Calu3 (cell line): ENCODE measurements at places on chromosomes 5 and 9. TPM values are rescaled to one million over a fixed set of nuclear protein-coding genes. Genes with fewer than 3 reads are reported as not detected.
A peak's percentile ranks its signal among the peaks of the same experiment; 100 is the strongest.

The CLIC3 gene
- 0.35 and 0.91 TPM in 2 replicates for total RNA-seq

The NR2F1 gene
- total RNA-seq, result 25.1 and 29.1 TPM in 2 replicates

The CEP120 gene
- 25.0 and 27.1 TPM in 2 replicates for total RNA-seq

DNA sequence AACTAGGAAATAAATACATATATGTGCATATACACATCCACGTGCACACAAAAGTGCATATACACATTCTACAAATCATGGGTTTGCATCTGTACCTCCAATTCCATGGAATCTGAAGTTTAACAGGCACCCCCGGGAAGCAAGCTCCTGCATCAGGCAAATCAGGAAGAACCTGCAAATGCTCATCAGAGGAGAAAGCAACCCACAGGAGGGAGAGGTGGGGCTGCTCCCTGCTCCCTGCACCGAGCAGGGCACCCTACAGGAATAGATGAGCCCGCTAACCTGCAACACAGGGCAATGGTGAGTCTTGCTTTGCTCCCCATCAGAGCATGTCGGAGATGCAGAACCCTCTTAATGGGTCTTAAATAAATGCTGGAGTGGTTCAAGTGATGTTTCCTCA, 151.3 kb downstream of the DAB2IP start:
- no peaks in the 10 kb centered on the region for H3K36me3 ChIP-seq
- no peaks in the 10 kb centered on the region for H3K4me1 ChIP-seq
- no peaks in the 10 kb centered on the region for H3K27me3 ChIP-seq
- H3K27ac ChIP-seq, result no peak overlapping the region
- no peak for DNase-seq
- no peak overlapping the region for H3K4me3 ChIP-seq

DNA sequence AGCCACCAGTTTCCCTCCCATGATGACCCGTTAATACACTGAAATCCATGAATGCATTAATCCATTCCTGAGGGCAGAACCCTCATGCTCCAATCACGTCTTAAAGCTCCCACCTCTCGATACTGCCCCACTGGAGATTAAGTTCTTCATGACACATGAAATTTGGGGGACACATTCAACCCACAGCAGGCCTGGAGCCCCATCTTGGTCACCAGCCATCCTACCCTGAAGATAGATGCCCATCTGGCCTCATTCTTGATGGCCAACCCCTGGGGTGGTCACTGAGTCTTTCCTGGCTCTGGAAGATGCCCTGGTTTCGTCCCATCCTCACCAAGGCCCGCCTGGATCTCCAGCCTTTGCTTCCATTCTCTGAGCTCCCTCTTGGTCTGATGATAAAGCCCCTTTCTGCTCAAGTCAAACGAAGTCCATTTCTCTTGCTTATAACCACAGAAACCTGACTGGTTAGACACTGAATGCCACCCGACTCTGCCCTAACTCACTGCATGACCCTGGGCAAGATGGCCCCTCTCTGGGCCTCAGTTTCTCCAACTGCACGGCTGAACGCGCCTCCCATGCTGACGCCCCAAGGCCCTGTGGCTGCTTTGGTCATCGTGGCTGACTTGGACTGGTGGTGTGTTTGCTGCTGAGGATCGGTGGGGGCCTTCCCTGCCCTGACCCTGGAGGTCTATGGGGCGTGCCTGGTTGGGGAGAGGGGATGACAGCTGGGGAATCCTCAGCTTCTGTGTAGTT, 138.4 kb upstream of the IER5L start:
- peaks cover 8% of the 10 kb centered on the region for H3K4me1 ChIP-seq
- H3K36me3 ChIP-seq, result no peaks in the 10 kb centered on the region
- no peak for DNase-seq
- H3K27ac ChIP-seq, result no peak overlapping the region
- no peaks in the 10 kb centered on the region for H3K27me3 ChIP-seq

DNA sequence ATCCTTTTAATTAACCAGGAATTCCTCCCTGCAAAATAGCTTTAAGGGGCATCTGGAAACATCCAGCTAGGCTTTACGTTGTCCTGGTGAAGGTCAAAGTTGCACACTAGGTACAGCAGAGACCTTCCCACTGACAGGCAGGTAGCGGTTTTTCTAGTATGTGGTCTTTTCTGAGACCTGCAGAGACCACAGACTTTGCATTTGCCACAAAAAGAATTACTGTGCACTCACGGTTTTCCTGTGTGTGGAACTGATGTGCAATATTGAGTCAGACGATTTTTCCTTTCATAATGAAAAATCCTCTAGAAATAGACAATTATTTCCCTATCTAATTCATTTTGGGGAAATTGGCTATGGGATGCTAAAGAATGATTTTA, 417.0 kb upstream of the ADAMTSL1 start:
- no peak for DNase-seq
- H3K36me3 ChIP-seq, result peaks cover 5% of the 10 kb centered on the region
- no peak overlapping the region for H3K27ac ChIP-seq
- H3K4me3 ChIP-seq, result no peak overlapping the region

- no peak overlapping the region for H3K4me3 ChIP-seq
- no peaks in the 10 kb centered on the region for H3K27me3 ChIP-seq
- DNase-seq, result peak; percentile 13
- peak overlapping the region; percentile 88 for H3K27ac ChIP-seq
- H3K4me1 ChIP-seq, result peaks cover 25% of the 10 kb centered on the region
Observed at GRCh38 chr9:33794560-33794959, 801 bp upstream of the PRSS3 start.

GRCh38 chr9:121757281-121757585, 105.8 kb downstream of the DAB2IP start:
- H3K4me1 ChIP-seq, result no peaks in the 10 kb centered on the region
- no peaks in the 10 kb centered on the region for H3K27me3 ChIP-seq
- no peak overlapping the region for H3K4me3 ChIP-seq

DNA sequence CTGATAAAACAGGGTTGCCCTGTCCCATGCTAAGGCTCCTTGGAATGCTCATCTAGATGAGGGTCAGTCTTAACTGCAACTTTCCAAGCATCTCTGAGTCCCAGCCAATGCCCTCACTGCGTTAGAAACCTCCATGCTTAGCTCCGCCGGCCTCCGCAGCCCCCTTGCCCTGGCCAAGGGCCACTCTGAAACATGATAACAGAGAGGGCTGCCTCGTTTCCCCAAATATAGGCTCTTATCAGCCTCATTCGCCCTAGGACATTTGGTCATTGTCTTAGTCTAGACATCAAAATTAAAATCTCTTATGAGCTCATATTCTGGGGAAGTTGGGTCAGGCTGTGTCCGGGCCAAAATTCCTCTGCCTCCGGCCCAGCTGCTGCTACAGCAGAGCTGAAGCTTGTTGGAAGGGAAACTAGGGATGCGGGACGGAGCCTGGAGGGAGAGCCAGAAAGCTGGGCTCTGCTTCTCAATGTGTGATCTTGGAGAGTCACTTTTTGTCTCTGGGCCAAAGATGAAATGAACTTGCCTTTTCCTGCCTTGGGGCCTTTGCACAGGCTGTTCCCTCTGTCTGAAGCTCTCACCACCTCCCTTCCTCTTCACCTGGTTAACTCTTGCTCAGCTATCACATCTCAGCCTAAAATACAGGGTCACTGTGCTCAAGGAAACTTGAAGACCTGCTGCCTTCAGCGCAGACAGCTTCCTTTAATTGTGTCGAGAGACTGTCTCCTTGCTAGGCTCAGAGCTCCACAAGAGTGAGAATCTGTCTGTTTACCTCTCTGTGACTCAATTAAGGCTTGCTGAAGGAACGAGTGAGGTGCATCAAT, 191.3 kb downstream of the RGS3 start:
- no peak for DNase-seq
- peaks cover 13% of the 10 kb centered on the region for H3K27me3 ChIP-seq
- H3K4me1 ChIP-seq, result peaks cover 10% of the 10 kb centered on the region
- H3K27ac ChIP-seq, result peak overlapping the region; percentile 35
- no peak overlapping the region for H3K4me3 ChIP-seq

GRCh38 chr9:99257723-99258389, 35.8 kb downstream of the SEC61B start:
- no peak overlapping the region for H3K4me3 ChIP-seq
- no peak for DNase-seq
- no peaks in the 10 kb centered on the region for H3K4me1 ChIP-seq
- peaks cover 14% of the 10 kb centered on the region for H3K27me3 ChIP-seq

GRCh38 chr5:20972419-20972925, 984.5 kb upstream of the CDH18 start:
- H3K4me1 ChIP-seq, result no peaks in the 10 kb centered on the region
- H3K27ac ChIP-seq, result peak overlapping the region; percentile 67
- peaks cover 9% of the 10 kb centered on the region for H3K36me3 ChIP-seq

GRCh38 chr5:173480896-173481295, 135.6 kb downstream of the BOD1 start:
- peaks cover 4% of the 10 kb centered on the region for H3K27me3 ChIP-seq
- no peak overlapping the region for H3K4me3 ChIP-seq
- no peaks in the 10 kb centered on the region for H3K36me3 ChIP-seq
- H3K27ac ChIP-seq, result no peak overlapping the region

GRCh38 chr5:177425196-177425800, 1.2 kb upstream of the GRK6 start:
- H3K36me3 ChIP-seq, result peaks cover 52% of the 10 kb centered on the region
- peak overlapping the region; percentile 93 for H3K4me3 ChIP-seq
- H3K27ac ChIP-seq, result peak overlapping the region; percentile 100
- H3K4me1 ChIP-seq, result peaks cover 34% of the 10 kb centered on the region
- H3K27me3 ChIP-seq, result peaks cover 12% of the 10 kb centered on the region

The FGD3 gene
- total RNA-seq, result 3.1 and 4.5 TPM in 2 replicates

DNA sequence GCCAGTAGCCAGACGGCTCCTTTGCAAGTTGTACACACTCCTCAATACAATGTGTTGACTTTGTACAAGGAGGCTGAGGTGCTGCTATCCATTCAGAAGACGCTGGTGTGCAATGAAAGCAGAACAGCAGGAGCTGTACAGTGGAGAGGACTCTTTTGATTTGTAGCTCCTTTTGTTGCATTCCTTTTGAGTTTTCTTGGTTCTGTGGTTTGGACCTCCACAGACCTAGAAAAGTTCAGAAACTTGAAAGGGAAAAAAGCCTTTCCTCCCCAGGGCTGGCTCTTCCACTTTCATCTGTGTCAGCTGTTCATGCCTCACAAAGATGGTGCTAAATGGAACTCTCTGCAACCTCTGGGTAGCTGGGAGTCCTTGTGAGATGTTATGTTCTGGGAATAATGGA, 117.4 kb downstream of the MAT2B start:
- H3K27me3 ChIP-seq, result no peaks in the 10 kb centered on the region
- no peak overlapping the region for H3K4me3 ChIP-seq
- no peak for DNase-seq
- H3K36me3 ChIP-seq, result no peaks in the 10 kb centered on the region

- H3K4me1 ChIP-seq, result no peaks in the 10 kb centered on the region
- no peaks in the 10 kb centered on the region for H3K36me3 ChIP-seq
- H3K27me3 ChIP-seq, result peaks cover 42% of the 10 kb centered on the region
- no peak for DNase-seq
- H3K4me3 ChIP-seq, result no peak overlapping the region
- H3K27ac ChIP-seq, result no peak overlapping the region
Observed at GRCh38 chr5:135046661-135047346, 12.8 kb upstream of the PITX1 start.

The PRSS3 gene
- total RNA-seq, result 19.0 and 29.5 TPM in 2 replicates

DNA sequence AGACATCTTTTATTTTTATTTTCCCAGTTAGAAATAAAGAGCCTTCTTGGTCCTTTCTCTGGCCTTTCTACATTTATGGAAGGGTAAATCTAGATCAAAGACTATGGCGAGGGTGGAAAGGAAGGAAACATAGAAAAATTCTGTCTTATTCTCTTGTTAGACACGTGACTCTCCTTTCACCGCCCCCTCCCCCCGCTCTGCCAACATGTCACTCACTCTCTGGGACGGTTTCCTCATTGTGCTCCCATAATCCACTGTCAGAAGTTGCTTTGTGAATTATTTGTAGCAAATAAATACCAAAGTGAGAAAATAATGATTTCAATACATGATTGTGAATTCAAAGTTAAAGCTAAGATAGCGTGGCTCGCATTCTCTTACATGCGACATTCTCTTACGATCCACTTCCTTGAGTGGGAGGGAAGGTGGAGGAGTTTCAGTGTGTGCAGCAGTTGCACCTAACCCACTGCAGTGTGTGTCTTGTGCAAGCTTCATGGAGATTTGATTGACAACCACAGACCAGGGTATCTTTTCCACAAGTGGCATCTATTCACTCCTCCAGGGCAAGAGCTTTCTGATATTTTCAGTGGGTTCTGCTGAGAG, 423.0 kb upstream of the KIF2A start:
- H3K27me3 ChIP-seq, result peaks cover 11% of the 10 kb centered on the region
- no peaks in the 10 kb centered on the region for H3K36me3 ChIP-seq
- no peak for DNase-seq
- no peaks in the 10 kb centered on the region for H3K4me1 ChIP-seq
- no peak overlapping the region for H3K4me3 ChIP-seq
- no peak overlapping the region for H3K27ac ChIP-seq

DNA sequence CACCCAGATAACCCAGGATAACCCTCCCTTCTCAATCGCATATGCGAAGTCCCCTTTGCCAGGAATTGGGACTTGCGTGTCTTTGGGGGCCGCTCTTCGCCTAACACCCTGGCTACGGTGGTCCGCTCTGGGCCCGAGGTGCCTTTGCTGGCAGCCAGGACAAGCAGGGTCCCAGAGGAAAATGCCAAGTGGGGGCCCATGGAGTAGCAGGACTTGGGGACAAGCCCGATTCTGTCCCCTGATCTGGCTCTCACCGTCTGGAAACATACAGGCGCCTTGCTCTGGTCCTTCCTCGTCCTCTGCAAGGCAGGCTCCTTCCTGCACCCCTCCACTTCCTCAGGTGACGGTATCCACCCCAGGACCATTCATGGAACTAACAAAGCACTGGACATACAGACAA, 78.1 kb upstream of the UNC5A start:
- no peaks in the 10 kb centered on the region for H3K4me1 ChIP-seq
- no peak overlapping the region for H3K4me3 ChIP-seq
- H3K27me3 ChIP-seq, result peaks cover 100% of the 10 kb centered on the region
- H3K36me3 ChIP-seq, result no peaks in the 10 kb centered on the region

- H3K4me3 ChIP-seq, result no peak overlapping the region
- H3K27ac ChIP-seq, result no peak overlapping the region
- H3K36me3 ChIP-seq, result no peaks in the 10 kb centered on the region
- no peak for DNase-seq
Observed at GRCh38 chr9:14529629-14530028, 163.6 kb downstream of the ZDHHC21 start.

DNA sequence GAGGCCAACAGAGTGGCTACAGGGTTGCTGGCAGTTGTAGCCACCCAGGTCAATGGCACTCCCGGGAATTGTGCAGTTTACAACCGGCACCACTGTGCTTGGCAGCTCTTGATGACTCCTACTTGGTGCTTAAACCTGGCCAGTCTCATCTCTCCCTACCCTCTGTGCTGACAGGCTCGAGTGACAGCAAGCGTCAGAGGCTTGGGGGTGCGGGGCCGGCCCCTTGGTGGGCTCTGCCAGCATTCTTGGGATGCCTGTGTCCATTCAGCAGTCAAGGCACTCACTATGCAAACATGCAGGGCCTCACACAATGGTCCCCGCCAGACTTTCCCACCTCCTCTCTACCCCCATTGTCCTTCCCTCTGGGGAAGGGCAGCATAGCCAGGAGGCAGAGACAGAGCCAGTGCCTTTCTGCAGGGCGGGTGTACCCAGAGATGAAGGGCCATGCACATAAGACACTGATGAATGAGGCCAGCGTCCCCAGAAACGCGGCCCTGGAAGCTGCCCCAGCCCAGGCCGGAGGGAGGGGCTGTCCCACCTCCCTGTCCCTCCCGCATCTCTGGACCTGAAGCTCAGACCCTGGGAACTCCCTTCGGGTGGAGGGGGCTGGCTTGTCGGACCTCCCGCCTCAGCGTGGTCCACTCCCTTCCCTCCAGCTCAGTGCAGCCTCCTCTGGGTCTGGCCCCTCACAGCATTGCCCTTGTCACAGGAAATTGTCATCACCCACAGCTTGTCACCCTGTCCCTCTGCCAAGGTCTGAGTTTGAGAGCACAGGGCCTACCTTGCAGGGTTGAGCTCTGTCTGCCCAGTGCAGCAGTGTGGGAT, 26.4 kb upstream of the NOTCH1 start:
- H3K36me3 ChIP-seq, result no peaks in the 10 kb centered on the region
- H3K27me3 ChIP-seq, result no peaks in the 10 kb centered on the region
- peaks cover 17% of the 10 kb centered on the region for H3K4me1 ChIP-seq
- no peak overlapping the region for H3K4me3 ChIP-seq
- peak; percentile 15 for DNase-seq
